ENCODE measurements at places on chromosomes 7 and 10. TPM values are rescaled to one million over a fixed set of nuclear protein-coding genes. Genes with fewer than 3 reads are reported as not detected.

- H3K27ac ChIP-seq, result no peak overlapping the region
- H3K4me3 ChIP-seq, result no peak overlapping the region
- no peaks in the 10 kb centered on the region for H3K36me3 ChIP-seq
- peaks cover 8% of the 10 kb centered on the region for H3K4me1 ChIP-seq
Measured at GRCh38 chr10:65769828-65770227, 1156.0 kb upstream of the LRRTM3 start.

GRCh38 chr7:44145479-44145968 lies 4.4 kb upstream of the MYL7 start:
- H3K4me1 ChIP-seq, result peaks cover 3% of the 10 kb centered on the region
- no peak for DNase-seq
- H3K27me3 ChIP-seq, result peaks cover 34% of the 10 kb centered on the region
- peak overlapping the region; percentile 59 for H3K4me3 ChIP-seq

- DNase-seq, result no peak
- no peak overlapping the region for H3K4me3 ChIP-seq
Measured at GRCh38 chr10:5534880-5535856, 10.4 kb downstream of the CALML3 start.

DNA sequence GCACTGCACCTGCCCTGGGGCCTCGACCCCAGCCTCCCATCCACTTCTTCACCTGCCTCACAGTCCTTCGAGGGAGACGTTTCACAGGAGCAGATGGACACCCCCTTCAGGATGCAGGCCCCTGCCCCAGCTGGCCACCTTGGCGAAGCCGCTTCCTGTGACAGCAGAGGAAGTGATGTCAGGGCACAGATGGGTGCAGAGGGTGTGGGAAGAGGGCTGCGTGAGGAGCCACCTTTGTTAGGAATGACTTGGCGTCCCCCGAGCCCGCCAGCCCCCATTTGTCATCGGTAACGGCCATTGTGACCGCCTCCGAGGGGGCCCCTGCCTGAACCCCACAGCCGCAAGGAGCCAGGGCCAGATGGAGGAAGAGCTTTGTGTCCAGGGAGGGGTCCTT lies 47.4 kb upstream of the SLC29A3 start:
- H3K27ac ChIP-seq, result no peak overlapping the region
- peaks cover 13% of the 10 kb centered on the region for H3K4me1 ChIP-seq
- no peak overlapping the region for H3K4me3 ChIP-seq
- H3K27me3 ChIP-seq, result no peaks in the 10 kb centered on the region

DNA sequence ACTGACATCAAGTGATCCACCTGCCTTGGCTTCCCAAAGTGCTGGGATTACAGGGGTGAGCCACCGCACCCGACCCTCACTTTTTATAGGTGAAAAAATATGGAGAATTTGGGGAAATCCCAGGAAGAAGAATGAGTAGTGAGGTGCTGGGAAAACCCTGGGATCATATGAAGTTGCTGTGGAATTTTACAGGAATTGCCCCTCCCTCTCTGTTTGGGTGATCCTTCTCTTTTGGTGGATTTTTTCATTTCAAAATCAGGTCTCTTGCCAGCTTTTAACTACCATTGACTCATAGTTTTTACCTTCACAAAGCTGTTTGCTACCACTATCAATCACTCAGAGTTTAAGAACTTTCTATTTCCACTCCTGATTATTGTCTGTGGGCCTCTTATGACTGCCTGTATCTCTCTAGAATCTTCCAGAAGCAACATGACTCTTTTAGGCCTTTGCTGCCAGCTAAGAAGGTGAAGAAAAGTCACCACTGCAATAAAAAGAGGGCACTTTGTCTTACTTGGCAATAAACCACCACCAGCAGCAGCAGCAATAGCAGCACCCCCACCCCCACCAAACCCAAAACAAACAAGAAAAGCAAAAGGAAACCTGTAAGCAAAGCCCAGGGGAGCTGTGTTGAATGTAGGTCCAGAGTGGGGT lies 4.0 kb upstream of the GIMAP8 start:
- H3K4me3 ChIP-seq, result no peak overlapping the region
- no peak for DNase-seq
- peaks cover 2% of the 10 kb centered on the region for H3K36me3 ChIP-seq
- peaks cover 4% of the 10 kb centered on the region for H3K4me1 ChIP-seq
- H3K27me3 ChIP-seq, result peaks cover 4% of the 10 kb centered on the region
- no peak overlapping the region for H3K27ac ChIP-seq

GRCh38 chr7:149348758-149349369 lies 86.9 kb downstream of the ZNF783 start:
- H3K27me3 ChIP-seq, result peaks cover 12% of the 10 kb centered on the region
- H3K36me3 ChIP-seq, result peaks cover 2% of the 10 kb centered on the region
- H3K4me3 ChIP-seq, result no peak overlapping the region

- no peak overlapping the region for H3K27ac ChIP-seq
- H3K36me3 ChIP-seq, result no peaks in the 10 kb centered on the region
- H3K27me3 ChIP-seq, result no peaks in the 10 kb centered on the region
- DNase-seq, result no peak
Measured at GRCh38 chr10:121243609-121244241, 354.5 kb downstream of the FGFR2 start.

DNA sequence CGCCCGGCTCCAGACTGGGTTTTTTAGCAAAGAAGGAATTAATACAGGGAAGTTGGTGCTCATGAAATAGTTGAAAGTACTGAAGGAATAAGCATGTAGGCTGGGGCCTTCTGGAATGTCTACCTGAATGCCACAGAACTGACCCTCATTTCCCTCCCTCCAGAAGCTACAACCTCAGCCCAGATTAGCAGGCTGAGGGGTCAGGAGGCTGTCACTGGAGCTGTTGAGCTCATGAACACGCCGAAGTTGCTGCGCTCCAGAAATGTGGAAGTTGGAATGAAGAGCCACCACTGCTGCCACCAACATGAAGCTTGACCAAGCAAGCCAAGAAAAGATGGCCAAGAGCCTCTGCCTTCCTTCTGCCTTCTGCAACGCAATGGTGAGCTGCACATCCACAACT lies 52.2 kb upstream of the KMT2E start:
- H3K4me1 ChIP-seq, result peaks cover 5% of the 10 kb centered on the region
- H3K36me3 ChIP-seq, result peaks cover 4% of the 10 kb centered on the region
- DNase-seq, result no peak
- H3K27me3 ChIP-seq, result no peaks in the 10 kb centered on the region
- no peak overlapping the region for H3K4me3 ChIP-seq
- H3K27ac ChIP-seq, result no peak overlapping the region

DNA sequence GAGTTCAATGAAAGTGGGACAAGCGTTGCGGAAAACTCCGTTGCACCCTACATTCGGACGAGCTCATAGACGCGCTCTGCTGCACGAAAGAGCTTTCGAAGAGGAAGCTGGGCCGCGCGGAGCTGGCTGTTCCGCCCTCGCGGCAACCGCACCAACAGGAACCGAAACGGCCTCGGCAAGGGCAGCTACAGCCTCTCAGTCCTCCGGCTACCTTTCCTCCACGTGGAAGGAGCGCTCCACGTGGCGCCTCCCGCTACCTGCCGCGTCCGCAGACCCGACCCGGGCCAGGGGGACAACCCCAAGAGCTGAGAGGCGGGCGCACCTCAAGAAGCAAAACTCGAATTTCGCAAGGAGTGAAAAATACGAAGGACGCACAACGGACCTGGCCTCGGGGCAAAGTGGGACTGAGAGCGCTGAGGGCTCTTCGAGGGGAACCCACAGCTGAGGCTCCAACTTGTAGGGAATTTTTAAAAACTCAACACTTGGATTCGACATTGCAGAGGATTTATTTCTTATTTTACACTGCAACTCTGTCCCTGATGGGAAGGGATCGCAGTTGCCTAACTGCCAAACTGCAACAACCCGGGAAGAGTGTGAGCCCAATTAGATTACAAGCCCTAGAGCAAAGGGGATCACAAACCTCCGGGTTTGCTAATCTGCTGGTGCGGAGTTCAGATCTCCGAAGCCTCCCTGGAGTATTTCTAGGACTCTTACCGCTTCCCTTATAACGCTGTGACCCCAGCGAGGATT lies 1.4 kb downstream of the HPSE2 start:
- H3K27me3 ChIP-seq, result peaks cover 96% of the 10 kb centered on the region
- H3K4me3 ChIP-seq, result peak overlapping the region; percentile 43
- peak; percentile 18 for DNase-seq
- H3K4me1 ChIP-seq, result peaks cover 36% of the 10 kb centered on the region
- no peak overlapping the region for H3K27ac ChIP-seq
- peaks cover 10% of the 10 kb centered on the region for H3K36me3 ChIP-seq

- H3K27ac ChIP-seq, result no peak overlapping the region
- no peaks in the 10 kb centered on the region for H3K4me1 ChIP-seq
- DNase-seq, result no peak
- no peaks in the 10 kb centered on the region for H3K27me3 ChIP-seq
Measured at GRCh38 chr7:124954790-124955189, 25.2 kb upstream of the POT1 start.

- H3K27ac ChIP-seq, result no peak overlapping the region
- peaks cover 6% of the 10 kb centered on the region for H3K27me3 ChIP-seq
- peaks cover 14% of the 10 kb centered on the region for H3K36me3 ChIP-seq
Measured at GRCh38 chr7:67463983-67464382, 467.4 kb downstream of the TYW1 start.

- peak overlapping the region; percentile 93 for H3K4me3 ChIP-seq
- peaks cover 22% of the 10 kb centered on the region for H3K27me3 ChIP-seq
- H3K4me1 ChIP-seq, result peaks cover 37% of the 10 kb centered on the region
- DNase-seq, result no peak
- peaks cover 2% of the 10 kb centered on the region for H3K36me3 ChIP-seq
- peak overlapping the region; percentile 19 for H3K27ac ChIP-seq
Measured at GRCh38 chr7:44043902-44044301, 600 bp upstream of the DBNL start.

DNA sequence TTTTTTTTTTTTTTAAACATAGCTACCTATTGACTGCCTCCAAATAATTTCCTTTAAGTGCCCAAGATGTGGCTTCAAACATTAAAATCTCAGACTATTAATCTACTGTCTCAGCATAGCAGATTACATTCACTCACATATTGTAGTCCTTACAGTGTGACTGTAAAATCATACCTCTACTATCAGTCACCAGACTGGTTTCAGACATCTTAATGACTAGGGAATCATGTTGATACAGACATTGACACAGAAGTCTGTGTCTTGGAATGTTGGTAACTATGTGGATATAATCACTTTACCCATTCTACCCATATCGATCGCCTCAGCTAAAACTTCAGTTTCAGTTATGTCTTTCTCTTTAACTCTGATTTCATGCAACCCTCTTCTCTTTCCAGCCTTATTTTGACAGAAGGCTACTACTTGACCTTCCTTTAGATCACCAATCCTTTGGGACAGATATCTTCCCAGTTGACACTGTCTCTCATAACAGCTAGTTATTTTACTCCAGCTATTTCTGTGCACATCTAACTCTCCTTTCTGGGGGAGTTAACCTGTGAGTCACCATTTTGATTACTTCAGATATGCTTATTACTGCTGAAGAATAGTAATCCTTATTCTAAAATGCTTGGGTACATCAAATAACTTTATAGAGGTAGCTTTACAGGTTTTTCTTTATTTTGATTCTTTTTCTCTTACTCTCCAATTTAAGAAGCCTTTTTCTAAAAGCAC lies 7.0 kb downstream of the TNKS2 start:
- H3K27ac ChIP-seq, result no peak overlapping the region
- no peak overlapping the region for H3K4me3 ChIP-seq
- H3K36me3 ChIP-seq, result peaks cover 31% of the 10 kb centered on the region
- peaks cover 29% of the 10 kb centered on the region for H3K4me1 ChIP-seq

GRCh38 chr7:36600869-36601530 lies 123.3 kb downstream of the AOAH start:
- no peak overlapping the region for H3K27ac ChIP-seq
- no peak for DNase-seq
- no peak overlapping the region for H3K4me3 ChIP-seq
- H3K27me3 ChIP-seq, result no peaks in the 10 kb centered on the region
- H3K4me1 ChIP-seq, result peaks cover 13% of the 10 kb centered on the region
- H3K36me3 ChIP-seq, result no peaks in the 10 kb centered on the region

DNA sequence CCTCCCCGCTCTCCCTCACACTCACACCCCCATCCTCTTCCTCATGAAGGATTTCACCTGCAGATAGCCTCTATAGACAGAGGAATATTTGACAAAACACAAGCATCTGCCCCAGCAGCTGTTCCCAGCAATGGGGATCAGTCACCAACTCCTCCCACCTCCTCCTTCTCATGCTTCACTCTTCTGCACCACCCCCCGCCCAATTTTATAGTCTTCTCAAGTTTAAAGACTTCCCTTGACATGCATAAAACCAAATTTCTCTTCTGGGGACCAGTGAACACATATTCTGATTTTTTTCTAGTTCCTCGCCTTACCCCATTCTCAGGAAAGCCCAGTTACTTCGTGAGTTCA lies 654.4 kb downstream of the LRMDA start:
- DNase-seq, result no peak
- no peaks in the 10 kb centered on the region for H3K27me3 ChIP-seq
- H3K4me1 ChIP-seq, result peaks cover 36% of the 10 kb centered on the region
- no peak overlapping the region for H3K4me3 ChIP-seq

DNA sequence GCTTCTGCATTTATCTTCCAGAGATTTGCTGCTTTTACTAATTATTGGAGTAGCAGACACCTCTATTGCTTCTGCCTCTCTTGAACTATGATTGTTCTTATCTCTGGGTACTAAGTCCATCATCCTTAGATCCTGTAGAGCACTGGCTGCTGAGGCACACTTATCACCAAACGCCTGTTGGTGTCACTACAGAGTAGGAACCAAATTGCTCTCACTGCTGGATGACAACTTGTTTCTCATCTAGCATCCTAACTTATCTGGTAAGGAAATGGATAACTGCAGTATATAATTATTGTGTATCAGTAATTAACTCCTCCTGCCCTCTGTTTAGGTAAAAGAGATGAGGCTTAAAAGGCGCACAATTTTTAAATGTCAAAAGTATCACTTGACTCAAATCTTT lies 1059.4 kb downstream of the NRG3 start:
- no peak for DNase-seq
- H3K4me1 ChIP-seq, result no peaks in the 10 kb centered on the region
- no peak overlapping the region for H3K4me3 ChIP-seq

DNA sequence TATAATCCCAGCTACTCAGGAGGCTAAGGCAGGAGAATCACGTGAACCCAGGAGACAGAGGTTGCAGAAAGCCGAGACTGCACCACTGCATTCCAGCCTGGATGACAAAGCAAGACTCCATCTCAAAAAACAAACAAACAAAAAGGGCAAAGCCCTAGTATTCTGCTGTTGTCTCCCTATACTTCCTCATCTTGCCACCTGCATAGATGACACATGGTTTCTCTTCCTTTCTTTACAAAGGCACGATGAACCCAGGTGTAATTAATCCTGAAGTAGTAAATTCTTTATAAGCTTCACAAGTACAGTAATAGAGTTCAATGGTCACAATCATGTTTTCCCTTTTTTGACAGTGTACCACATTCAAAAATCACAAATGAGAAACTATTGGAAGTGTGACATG lies 9.8 kb upstream of the ZNF727 start:
- no peaks in the 10 kb centered on the region for H3K27me3 ChIP-seq
- peaks cover 14% of the 10 kb centered on the region for H3K36me3 ChIP-seq
- no peak overlapping the region for H3K4me3 ChIP-seq
- DNase-seq, result no peak
- no peak overlapping the region for H3K27ac ChIP-seq

The STRIP2 gene
- 11.6 TPM for total RNA-seq

The DPYSL4 gene
- total RNA-seq, result 145 TPM

The AGAP4 gene
- total RNA-seq, result 26.2 TPM

The MYOF gene
- 4.0 TPM for total RNA-seq

The PSD gene
- 37.4 TPM for total RNA-seq

The ZNF273 gene
- 15.9 TPM for total RNA-seq

The NODAL gene
- total RNA-seq, result not detected

The COBL gene
- 0.41 TPM for total RNA-seq

The CALCR gene
- 0.07 TPM for total RNA-seq

The AKR1C4 gene
- total RNA-seq, result not detected

Measured in neural crest cell (in vitro differentiated cells).